ENCODE measurements at places on chromosomes 2 and 18. TPM values are rescaled to one million over a fixed set of nuclear protein-coding genes. Genes with fewer than 3 reads are reported as not detected.

Gene NOSTRIN
- total RNA-seq, result 3.1 TPM

Gene MALL
- total RNA-seq, result 223 TPM

DNA sequence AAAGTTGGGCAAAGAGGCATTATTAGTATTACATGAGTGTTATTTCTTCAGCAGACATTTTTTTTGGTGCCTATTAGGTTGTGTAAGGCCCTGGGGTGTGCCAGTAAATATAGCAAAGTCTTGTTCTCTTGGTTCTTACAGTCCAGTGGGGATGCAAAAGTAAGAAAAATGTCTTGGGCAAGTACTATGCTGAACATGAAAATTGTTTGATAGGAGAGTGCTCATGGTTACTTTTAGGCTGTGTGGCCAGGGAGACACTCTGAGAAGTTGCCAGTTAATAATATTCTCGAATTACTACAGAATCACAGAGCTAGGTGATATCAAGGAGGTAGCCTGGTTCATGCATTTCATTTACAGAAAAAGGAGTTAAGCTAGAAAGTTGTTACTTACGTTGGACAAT is 1.9 kb downstream of the AGFG1 start:
- no peaks in the 10 kb centered on the region for H3K36me3 ChIP-seq
- peaks cover 11% of the 10 kb centered on the region for H3K4me1 ChIP-seq
- DNase-seq, result no peak

DNA sequence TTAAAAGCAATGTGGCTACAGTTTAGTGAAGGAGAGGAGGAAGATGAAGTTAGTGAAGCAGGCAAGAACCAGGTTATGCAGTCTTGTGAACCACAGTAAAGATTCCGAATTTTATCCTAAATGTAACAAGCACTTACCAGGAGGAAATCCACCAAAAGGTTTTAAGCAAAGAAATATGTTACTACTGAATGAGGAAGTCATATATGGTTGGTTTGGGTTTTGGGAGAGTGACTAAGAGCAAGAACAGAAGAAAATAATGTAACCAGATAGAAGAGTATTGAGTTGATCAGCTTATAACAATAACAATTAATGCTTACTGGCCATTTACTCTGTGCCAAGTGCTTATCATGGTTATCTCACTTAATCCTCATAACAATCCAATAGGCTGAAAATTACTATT is 1.9 kb downstream of the USP37 start:
- H3K27ac ChIP-seq, result no peak overlapping the region
- H3K4me1 ChIP-seq, result peaks cover 15% of the 10 kb centered on the region
- DNase-seq, result no peak

GRCh38 chr18:41077076-41077475 is 878.0 kb upstream of the PIK3C3 start:
- no peak overlapping the region for H3K4me3 ChIP-seq
- H3K36me3 ChIP-seq, result no peaks in the 10 kb centered on the region
- DNase-seq, result no peak
- no peak overlapping the region for H3K27ac ChIP-seq
- no peaks in the 10 kb centered on the region for H3K4me1 ChIP-seq
- no peaks in the 10 kb centered on the region for H3K27me3 ChIP-seq

GRCh38 chr2:70385966-70386595 is 84.2 kb upstream of the FAM136A start:
- H3K36me3 ChIP-seq, result no peaks in the 10 kb centered on the region
- no peak for DNase-seq
- no peak overlapping the region for H3K27ac ChIP-seq
- H3K27me3 ChIP-seq, result no peaks in the 10 kb centered on the region
- H3K4me3 ChIP-seq, result no peak overlapping the region

All from HCT116 (cell line).